ENCODE measurements at places on chromosomes 12 and 14. TPM values are rescaled to one million over a fixed set of nuclear protein-coding genes. Genes with fewer than 3 reads are reported as not detected.

Gene CD163L1
- 8.4 TPM for total RNA-seq

Gene KRT6A
- total RNA-seq: 3.3 TPM

Gene CCDC177
- total RNA-seq: not detected

Gene HOXC9
- total RNA-seq: 2.0 TPM

Gene RPS6KA5
- total RNA-seq: 3.2 TPM

Gene SLC17A8
- not detected for total RNA-seq

Gene MMP19
- total RNA-seq: 332 TPM

Gene NAV3
- 12.5 TPM for total RNA-seq

Gene PLBD1
- total RNA-seq: 18.3 TPM

Gene ATP23
- total RNA-seq: 3.6 TPM

Gene DHH
- 2.0 TPM for total RNA-seq

Gene PIWIL1
- total RNA-seq: not detected

Gene CIT
- total RNA-seq: 4.3 TPM
